ENCODE measurements at places on chromosomes 1 and 21.
A peak's percentile ranks its signal among the peaks of the same experiment; 100 is the strongest.

- DNase-seq, result no peak
These were observed 37.3 kb downstream of the IFNAR1 start for GRCh38 chr21:33362044-33362555.

DNA sequence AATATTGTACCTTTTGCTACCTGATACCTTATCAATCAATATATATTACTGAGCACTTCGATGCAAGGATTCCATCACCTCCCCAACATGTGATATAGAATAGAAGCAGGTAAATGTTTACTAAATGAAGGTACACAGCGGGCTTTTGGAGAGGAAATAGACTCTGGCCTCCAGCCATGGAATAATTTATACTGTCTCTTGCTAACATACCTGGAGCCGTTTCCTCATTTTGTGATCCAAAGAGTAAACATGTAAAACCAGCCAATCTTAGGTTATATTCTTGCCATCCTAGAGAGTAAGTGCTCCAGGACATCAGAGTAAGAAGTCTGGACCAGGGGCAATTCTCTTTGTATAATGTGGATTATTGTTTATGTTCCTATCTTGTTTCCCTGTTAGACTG, 39.4 kb downstream of the NDUFS5 start:
- DNase-seq, result no peak

DNA sequence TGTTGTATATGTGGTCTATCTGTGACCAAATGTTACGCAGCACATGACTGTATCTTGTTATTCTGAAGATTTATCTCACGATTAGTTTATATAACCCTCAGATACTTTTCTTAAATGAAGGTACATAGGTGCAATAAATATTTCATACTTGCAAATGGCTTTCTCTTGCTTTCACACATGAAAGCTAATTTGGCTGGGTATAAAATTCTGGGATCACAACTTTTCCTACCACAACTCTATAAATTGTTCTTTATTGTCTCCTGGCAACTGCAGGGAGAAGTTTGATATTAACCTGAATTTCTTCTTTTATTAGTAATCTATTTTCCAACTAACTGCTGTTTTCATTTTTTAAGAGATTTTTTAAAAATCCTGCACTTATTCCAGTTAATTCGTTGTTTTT, 58.9 kb downstream of the KCNK2 start:
- DNase-seq, result no peak

GRCh38 chr1:109242387-109242786, 7.0 kb upstream of the CELSR2 start:
- DNase-seq, result peak; percentile 34

DNA sequence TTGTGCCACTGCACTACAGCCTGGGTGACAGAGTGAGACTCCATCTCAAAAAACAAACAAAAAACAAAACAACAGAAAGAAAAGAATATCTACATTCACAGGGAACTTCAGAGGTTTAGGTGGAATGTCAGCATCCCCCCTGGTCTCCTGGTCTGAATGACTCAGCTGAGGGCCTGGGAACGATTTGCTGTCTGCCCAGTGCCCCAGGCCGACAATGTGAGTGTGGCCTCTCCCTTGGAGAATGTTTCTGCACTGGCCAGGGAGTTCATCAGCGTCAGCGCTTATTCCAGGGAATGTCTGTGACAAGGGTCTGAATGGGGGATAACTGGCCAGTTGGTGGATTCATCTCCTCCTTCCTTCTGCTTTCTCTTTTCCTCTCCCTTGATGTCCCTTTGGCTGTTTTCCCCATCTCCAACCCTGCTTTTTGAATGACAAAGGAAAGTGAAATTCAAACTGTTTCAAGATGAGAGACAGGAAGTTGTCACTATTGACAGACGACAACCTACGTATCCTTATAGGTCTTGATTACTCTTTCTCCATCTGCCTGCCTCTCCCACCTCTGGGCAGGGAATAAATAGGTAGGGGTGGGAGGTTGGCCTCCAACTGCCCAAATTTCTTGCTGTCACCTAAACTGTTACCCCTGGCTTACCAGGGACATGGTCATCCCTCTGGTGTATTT, 213.1 kb downstream of the HHAT start:
- DNase-seq, result peak; percentile 73

DNA sequence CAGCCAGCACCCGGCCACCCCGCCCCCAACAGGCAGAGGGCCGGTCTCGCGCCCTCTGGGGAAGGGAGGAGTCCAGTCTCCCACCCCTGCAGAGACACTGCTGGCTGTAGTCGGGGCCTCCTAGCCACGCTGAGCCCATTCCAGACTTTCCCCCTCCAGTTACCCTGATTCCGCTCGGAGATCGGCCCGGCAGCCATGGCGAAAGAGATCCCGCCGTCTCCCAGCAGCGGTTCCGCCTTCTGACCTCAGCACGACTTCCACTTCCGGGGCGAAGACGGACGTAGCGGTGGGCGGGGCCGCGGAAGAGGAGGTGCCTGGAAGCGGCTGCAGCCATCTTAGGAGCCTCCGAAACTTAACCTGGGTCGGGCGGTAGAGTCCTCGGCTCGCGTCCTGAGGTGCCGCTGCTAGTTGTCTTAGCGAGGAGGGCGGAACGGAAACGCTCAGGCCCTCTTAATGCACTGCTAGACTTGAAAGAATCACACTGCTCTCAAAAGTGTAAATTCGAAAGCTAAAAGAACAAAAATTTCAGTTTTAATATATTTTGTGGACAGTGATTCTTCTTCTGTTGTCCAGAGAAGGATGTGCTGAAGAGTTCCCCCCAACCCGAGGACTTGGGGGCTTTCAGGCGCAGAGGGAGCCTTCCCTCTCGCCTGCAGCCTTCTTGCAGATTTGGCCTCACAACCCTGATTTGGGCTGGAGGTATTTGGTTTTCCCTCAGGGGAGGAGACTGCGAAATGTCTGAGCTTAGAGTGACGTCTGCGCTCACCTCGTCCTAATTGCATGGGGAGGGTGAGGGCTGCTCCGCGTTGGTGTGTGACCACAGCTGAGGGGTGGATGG, at the start of gene SF3B4:
Gene SF3B4 (minus strand): TSS at position 241 of the 838 bp plus-strand sequence. CDS start 44 bp downstream, at position 197.
- DNase-seq, result peak; percentile 95

- no peak for DNase-seq
These were observed 10.3 kb downstream of the GPR37L1 start for GRCh38 chr1:202133001-202133400.

DNA sequence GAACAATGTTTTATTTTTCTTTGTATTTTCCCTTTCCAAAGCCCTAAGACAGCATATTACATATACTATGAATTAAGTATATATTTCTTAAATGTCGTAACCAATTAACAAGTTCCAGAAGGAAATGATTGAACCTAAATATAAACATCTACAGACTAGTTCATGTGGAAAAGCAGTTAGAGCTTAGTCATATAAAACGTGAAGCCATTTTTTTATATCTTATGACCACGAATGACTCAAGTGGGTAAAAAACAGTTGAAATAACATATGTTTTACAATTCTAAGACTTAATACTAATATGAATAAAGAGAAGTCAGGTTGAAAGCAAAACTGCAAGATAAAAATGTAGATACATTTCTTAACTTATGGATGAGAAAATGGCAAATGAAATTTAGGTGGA, 307.3 kb downstream of the BRINP3 start:
- DNase-seq, result no peak

Measured in EH (cell line).